ENCODE measurements at places on chromosomes 13 and 19.

DNA sequence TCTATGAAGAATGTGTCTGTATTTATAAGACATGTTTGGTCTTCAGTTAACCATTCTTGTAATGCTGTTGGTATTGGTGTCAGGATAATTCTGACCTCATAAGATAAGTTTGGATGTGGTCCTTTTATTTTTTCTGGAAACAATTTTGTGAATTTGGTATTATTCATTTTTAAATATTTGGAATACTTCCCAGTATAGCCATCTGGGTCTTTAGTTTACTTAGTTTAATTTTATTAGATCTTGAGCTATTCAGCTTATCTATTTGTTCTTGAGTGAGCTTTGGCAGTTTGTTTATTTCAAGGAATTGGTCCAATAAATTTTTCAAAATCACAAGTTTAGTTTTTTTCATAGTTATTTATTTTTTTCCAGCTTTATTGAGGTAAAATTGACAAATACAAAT lies 335.4 kb upstream of the PCDH20 start:
- no peak for DNase-seq

GRCh38 chr19:19259741-19260140 lies 13.4 kb downstream of the TM6SF2 start:
- no peak for DNase-seq

- DNase-seq = no peak
Observed at GRCh38 chr19:32355309-32355708, 9.9 kb downstream of the ZNF507 start.

- no peak for DNase-seq
Observed at GRCh38 chr13:29721766-29722165, 126.3 kb upstream of the SLC7A1 start.

DNA sequence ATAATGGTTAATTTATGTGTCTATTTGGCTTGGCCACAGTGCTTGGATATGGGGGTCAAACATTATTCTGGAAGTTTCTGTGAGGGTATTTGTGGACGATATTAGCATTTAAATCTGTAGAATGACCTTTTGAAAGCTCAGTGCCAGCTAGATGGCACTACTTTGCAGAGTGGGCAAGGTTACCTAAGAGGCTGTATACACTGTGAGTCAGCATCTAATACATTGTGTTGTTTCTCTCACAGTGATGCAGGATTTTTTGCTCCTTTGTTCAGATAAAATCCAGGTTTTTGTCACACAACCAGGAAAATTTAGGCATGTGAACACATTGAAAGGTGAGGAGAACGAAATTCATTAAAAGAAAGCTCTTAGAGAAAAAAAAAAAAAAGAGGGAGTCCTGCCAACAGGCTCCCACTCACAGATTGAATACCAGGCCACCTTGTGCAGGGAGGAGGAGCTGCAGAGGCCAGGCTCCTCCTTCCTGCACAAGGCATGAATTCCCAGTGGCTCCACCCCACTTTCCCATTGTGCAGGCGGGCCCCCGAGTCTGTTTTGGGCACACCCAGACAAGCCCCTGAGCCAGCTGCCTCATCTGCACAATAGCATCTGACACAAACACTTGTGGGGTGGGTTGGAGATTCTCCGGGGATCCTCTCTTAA lies 551.0 kb upstream of the ATXN8OS start:
- no peak for DNase-seq

DNA sequence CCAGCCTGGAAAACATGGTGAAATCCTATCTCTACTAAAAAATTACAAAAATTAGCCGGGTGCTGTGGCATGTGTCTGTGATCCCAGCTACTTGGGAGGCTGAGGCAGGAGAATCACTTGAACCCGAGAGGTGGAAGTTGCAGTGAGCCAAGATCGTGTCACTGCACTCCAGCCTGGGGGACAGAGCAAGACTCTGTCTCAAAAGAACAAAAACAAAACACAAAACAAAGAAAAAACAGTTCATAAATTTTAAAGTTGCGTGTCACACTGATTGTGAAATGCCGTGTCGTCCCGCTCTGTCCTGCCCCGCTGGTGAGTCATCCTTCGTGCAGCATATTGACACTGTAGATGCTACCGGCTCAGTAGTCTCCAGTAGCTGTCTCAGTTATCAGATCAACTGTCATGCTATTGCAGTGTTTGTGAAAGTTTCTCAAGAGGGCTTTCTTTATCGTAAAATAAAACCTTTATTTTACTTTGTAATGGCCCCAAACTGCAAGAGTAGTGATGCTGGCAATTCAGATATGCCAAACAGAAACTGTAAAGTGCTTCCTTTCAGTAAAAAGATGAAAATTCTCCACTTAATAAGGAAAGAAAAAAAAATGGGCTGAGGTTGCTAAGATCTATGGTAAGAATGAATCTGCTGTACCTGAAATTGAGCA lies 36.4 kb upstream of the IGFL1 start:
- no peak for DNase-seq

GRCh38 chr13:43489233-43489632 lies 297.5 kb downstream of the ENOX1 start:
- no peak for DNase-seq

DNA sequence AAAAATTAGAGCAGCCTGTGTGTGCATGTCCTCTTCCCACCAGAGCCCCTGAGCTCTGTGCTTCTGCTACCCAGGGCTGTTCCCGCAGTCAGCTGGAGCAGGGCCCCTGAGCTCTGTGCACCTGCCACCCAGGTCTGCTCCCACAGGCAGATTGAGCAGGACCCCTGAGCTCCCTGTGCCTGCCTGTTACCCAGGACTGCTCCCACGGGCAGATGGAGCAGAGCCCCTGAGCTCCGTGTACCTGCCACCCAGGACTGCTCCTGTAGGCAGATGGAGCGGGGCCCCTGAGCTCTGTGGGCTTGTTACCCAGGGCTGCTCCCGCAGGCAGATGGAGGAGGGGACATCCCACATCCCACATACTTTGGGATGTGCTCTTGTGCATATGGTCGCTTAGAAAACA lies 186.8 kb upstream of the SOX1 start:
- DNase-seq = no peak

- DNase-seq = no peak
Observed at GRCh38 chr13:81058916-81059290, 718.0 kb upstream of the SPRY2 start.

- DNase-seq = no peak
Observed at GRCh38 chr13:114268344-114269280, 12.8 kb upstream of the UPF3A start.

Measured in T-cell (primary cell).